ENCODE measurements at places on chromosomes 7 and 10.
A peak's percentile ranks its signal among the peaks of the same experiment; 100 is the strongest.

GRCh38 chr10:16902606-16903005 is 85.4 kb upstream of the RSU1 start:
- DNase-seq, result no peak

DNA sequence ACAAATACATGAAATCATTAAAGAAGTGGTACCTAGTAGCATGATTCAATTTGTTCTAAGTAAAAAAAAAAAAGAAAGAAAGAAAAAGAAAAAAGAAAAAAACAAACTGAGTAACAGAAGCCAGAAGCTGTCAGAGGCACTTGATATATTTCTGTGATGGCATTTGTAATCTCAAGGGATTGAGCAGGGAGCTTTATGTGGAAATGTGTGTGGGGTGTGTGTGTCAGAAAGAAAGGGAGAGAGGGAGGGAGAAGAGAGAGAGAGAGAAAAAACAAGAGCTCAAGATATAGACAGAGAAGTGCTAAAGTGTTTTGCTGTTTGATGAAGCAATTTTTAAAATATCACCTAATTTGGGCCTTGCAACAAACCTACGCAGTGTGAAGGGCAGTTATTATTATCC is 357.6 kb upstream of the PCDH15 start:
- DNase-seq, result no peak

DNA sequence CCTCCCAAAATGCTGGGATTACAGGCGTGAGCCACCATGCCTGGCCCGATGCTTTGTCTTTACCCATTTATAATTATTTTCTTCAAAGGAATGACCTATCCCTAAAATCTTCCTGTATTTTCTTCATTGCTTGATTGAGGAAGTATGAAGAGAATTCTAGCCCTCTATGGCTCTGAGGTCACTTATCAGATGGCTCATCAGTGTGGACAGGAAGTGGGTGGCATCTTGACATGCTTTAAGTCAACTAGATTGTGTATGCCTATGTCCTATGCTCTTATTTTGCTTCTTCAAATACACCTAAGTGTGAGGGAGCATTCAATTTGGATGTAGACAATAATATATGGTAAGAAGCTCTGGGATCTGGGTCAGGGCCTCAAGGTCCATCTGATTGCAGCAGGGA is 1020.5 kb downstream of the LRMDA start:
- no peak for DNase-seq

- DNase-seq, result no peak
These were observed 873.7 kb downstream of the NXPH1 start for GRCh38 chr7:9307131-9307530.

DNA sequence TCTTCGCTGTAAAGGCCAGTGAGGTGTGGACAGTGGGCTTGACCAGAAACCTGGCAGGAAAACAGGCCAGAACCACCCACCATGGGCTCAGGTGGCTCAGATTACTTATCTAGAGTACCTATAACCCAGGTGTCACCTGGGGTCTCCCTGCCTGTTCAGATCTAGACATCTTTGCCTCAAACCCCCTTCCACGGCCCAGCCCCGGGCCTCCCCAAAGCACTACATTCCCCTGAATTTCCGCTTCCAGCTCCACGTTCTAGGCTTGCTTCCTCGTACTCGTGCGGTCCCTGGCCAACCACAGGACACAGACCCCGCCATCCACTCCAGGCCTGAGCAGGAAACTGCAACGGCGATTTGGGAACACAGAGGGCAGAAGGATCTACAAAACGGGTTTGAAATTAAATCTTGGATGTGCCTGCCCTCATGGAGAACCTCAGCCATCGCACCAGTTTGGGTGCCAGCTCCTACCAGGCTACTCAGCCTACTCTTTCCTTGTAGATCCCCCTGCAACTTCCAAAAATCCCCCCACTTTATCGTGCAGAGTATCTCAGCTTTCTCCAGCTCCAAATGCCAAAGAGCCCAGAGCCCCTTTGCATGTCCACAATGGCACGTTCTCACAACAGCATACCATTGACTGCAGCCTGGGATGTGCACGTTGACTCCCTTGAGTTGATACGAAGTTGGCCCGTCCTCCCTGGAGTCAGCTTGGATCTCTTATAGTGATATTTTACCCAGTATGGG is 62.7 kb upstream of the CACUL1 start:
- no peak for DNase-seq

DNA sequence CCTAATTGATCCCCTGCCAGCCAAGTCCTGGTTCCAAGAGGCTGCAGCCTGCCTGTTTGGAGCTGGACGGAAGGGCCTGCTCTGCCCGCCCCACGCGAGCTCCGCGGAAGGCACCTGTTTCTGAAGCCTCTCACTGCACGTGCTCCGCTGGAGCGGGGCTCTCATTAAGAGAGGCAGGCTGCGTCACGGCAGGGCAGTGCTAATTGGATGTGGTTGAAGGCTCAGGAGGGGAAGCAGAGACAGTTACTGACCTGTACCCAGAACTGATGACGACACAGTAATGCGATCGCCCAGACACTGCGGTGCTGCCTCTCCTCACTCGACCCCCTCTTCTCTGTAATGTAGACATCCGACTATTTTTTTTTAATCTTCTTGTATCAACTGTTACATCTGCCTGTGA is 411.1 kb upstream of the MGMT start:
- no peak for DNase-seq

- no peak for DNase-seq
These were observed 15.6 kb upstream of the SLC13A1 start for GRCh38 chr7:123215350-123215749.

GRCh38 chr10:73785721-73786511 is 510 bp downstream of the ZSWIM8 start:
- DNase-seq, result peak; percentile 79

- DNase-seq, result no peak
These were observed 116.6 kb downstream of the CREB5 start for GRCh38 chr7:28528899-28529298.

DNA sequence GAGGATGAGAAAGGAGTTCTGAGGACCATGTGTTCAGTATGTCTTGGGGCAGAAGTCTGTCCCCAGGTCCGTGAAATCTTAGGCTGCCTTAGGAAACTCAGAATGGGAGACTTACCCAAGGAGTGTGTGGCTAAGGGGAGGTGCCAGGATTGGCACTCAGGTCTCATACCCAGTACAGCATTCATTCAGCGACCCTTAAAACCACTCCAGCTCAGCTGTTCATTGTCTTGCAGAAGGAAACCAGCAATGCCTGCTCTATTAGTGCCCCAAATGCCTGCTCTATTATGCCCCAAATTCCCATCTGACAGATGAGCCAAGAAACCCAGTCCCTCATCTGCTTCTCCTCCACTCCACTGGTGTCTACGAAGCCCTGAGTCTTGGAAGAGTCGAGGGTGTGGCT is 147.8 kb downstream of the NEURL1 start:
- DNase-seq, result no peak

GRCh38 chr10:111972109-111972508 is 211.5 kb downstream of the GPAM start:
- no peak for DNase-seq

DNA sequence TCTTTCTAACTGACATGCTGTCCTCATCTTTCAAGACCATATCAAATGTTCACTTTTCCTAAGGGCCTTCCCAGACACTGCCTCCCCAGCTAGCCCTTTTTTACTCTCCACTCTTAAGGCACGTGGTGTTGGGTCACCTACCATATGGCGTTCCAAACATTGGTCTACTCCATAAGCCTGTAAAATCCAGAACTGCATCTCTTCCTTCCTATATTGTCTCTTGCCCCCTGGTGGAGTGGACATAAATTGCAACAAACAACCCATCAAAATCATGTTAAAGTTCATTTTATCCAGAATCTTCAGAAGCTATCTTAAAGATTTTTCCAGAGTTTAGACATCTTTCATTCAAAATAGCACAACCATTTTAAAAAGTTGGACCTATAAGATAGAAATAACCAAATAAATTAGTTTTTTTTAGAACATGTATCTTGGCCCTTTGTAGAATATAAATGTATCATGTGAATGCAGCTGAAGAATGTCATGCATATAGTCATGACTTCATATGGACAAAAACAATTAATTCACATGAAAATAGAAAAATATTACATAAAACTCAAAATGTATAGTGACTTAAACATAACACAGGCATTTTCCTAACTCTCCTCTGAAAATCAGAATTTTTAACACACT is 180.6 kb upstream of the CHRM2 start:
- peak; percentile 8 for DNase-seq

DNA sequence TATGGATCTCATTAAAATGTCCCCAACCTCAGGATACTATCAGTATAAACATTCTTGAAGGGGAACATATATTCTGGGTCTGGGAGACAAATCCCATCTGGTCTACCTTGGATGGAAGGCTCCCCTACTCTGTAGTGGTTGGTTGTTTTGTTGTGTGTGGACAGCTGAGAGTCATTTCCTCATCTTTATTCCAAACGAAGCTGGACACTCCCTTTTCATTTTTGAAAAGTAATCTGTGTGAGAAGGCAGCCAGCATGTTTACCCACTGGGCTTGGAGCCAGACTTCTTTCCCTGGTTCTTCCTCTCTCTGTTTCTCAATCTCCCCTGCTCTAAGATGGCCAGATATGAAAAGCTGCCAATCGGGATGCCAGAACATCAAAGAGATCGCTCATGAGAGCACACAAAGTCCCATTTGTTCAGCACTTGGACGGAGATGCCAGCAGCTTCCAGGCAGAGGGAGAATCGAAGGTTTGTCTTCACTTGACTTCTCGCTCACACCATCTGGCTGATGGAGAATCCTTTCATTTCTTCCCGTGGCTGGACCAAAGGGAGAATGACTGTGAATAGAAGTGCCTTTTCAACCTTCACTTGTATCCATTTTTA is 108.1 kb upstream of the AGR3 start:
- DNase-seq, result peak; percentile 24

All from hepatic stellate cell (primary cell).